Effector memory CD4-positive, alpha-beta T cell (primary cell): ENCODE measurements at places on chromosomes 3 and 15.

DNA sequence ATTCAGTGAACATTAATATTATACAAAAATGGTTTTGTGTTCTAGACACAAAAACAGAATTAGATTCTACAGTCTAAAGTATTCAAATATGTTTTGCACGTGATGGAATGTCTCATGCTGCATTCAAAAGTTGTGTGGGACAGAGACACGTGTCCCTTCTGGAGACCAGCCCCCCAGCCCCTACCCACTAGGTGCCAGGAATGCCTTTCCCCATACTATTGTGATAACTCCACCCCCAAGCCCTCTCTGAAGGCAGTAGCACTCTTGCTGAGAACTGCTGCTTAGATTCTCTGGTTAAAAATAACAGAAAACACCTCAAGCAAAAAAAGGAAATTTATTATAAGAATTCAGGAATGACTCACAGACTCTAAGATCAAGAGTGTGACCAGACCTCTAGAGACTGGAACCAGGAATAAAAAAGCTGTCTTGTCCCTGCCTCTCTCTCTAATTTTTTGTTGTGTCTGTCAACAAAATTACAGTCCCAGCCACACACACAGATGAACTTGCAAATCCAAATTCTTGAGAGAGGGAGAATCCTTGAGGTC is 57.7 kb downstream of the PXYLP1 start:
- no peak for DNase-seq

- DNase-seq = no peak
Measured at GRCh38 chr15:68729789-68730411, 90.8 kb downstream of the ANP32A start.

DNA sequence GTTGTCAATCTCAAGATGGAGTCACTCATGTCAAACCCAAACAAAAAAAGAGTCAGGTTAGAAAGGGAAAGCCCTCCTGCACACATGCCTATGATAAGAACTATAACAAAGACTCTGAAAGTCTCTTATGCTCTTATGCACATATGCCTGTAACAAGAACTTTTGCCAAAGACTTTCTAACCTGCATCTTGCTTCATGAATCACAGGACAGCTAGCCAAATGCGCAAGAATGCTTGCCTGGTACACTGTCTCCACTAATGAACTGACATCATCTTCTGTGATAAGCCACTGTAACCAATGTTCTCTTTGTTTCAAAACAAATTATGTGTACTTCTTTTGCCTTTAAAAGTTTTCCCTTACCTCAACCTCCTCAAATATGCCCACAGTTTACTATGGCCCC is 18.2 kb upstream of the EHHADH start:
- no peak for DNase-seq

GRCh38 chr3:22862111-22862510 is 341.0 kb upstream of the UBE2E2 start:
- DNase-seq = no peak

DNA sequence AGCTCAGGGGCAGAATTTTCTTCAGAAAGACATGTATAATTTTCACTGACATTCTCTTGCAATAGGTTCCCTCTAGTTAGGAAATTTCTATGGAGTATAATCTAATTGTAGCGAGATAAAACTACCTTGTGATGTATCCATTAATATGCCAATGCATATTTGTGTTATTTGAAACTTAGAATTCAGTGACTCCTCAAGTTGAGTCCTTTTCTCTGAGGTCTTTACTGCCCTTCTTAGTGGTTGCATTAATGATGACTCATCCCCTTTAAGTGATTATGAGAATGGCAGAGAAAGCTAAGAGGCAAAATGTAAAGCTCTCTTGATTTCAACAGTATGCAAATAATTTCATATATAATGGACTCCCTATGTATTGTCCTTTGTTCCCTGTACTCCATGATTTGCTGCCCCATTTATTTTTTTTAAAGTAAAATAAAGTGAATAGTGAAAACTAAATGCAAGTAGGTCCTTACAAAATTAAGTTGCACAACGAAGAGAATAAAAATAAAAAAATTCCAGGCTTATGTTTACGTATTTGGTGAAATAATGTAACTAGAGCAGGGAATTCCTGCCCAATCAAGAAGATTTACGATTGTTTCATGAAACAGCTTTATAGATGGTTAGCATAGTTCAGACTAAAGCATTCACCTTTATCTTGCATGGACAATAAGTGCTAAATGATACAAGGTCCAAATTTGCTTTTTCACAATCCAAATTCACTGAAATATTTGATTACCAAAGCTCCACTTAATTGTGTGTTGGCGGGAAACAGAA is 78.1 kb downstream of the ZPLD1 start:
- DNase-seq = no peak

DNA sequence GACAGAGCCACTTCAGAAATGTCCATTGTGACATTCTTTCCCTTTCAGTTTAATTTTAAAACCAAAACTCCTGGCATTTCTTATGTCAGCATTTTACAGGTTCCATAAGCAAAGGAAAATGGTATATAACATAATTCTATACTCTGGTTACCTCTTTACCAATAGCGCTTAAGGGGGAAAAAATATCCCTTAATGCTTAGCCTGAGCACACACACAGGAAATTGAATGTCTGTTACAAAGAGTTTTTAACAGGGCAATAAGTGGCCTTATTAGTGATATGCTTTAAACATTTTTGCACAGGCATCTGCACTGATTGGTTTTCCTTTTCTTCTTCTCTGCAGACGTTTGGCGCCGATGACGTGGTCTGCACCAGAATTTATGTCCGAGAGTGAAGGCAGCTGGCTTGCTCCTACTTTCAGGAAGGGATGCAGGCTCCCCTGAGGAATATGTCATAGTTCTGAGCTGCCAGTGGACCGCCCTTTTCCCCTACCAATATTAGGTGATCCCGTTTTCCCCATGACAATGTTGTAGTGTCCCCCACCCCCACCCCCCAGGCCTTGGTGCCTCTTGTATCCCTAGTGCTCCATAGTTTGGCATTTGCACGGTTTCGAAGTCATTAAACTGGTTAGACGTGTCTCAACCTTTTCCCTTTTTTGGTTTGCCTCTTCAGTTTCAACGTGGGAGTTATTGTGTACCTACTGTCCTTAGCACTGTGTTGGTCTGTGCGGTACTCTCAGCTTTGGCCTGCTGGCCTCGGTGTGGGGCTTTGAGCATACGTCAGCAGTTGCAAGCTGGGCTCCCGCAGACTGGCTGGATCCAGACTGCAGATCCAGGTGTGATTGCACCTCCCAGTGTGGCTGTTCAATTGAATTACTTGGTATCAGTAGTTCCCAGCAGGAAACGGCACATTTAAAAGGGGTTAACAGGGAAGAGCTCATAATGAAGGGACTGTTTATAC is 7.7 kb downstream of the CRABP1 start:
- DNase-seq = no peak

- DNase-seq = no peak
Measured at GRCh38 chr3:140433431-140433830, 244.4 kb upstream of the TRIM42 start.

- no peak for DNase-seq
Measured at GRCh38 chr15:50117431-50118027, 1.5 kb downstream of the ATP8B4 start.

GRCh38 chr3:38173834-38174418 is 8.6 kb downstream of the OXSR1 start:
- DNase-seq = no peak

GRCh38 chr3:177934001-177934891 is 602.0 kb upstream of the KCNMB2 start:
- DNase-seq = no peak

DNA sequence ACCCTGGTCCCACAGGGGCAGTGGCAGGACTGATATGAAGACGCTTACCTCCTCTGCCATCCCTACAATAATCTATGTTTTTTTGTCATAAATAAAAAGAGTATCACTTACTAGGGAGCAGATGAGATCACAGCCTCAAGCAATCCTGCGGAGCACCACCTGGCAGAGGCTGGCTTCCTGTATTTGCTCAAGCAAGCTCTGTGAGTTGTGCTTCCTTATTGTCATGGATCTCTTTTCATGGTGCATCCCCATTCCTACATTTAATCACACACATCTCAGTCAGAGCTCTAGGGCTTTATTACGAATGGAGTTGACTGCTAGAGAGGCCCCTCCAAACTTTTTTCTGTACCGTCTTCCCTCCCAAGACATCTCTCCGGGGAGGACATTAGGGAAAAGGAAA is 186.0 kb downstream of the UBE2E2 start:
- no peak for DNase-seq

- DNase-seq = no peak
Measured at GRCh38 chr15:34027606-34028005, 11.4 kb downstream of the AVEN start.

GRCh38 chr3:31862666-31863279 is 118.3 kb downstream of the OSBPL10 start:
- DNase-seq = no peak

DNA sequence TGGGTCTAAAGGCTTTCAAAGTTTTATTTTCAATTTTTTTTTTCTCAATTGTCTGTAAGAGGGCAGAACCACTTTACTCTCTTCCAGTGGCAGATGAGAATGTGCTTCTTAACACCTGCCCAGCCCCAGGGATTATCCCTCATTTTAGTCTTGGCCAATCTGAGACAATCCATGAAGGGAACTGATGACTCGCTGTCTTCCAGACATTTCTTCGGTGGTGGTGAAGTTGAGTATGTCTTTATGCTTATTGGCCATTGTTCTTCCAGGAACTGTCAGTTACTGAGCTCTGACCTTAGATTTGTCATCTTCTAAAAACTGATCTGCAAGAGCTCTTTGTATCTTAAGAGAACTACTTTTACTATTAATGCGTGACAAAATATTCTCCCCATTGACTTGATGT is 139.5 kb downstream of the TJP1 start:
- DNase-seq = no peak

- no peak for DNase-seq
Measured at GRCh38 chr3:56870436-56870835, 68.7 kb upstream of the ARHGEF3 start.

- DNase-seq = no peak
Measured at GRCh38 chr3:13081603-13082360, 8.6 kb upstream of the IQSEC1 start.

DNA sequence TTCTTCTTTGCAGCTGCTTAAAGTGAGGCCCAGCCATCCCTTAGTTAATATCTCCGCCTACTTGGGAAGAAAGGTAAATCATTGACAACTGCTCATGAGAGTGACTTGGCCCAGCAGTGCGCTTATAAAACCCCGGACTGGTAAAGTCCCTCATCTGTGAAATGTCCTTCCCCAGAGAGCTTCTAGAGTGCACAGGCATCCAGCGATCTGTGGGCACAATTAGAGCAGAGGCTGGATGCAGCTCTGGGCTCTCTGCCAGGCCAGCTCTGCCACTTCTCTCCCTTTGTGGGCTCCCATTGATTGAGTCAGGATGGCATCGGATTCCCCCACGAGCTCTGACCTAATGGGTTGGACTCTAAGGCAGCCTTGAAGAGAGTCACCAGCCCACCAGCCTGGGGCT is 219.0 kb upstream of the LINGO1 start:
- DNase-seq = no peak

GRCh38 chr3:170109579-170110293 is 71.8 kb downstream of the PHC3 start:
- no peak for DNase-seq

GRCh38 chr3:9019259-9019961 is 56.1 kb upstream of the RAD18 start:
- no peak for DNase-seq

DNA sequence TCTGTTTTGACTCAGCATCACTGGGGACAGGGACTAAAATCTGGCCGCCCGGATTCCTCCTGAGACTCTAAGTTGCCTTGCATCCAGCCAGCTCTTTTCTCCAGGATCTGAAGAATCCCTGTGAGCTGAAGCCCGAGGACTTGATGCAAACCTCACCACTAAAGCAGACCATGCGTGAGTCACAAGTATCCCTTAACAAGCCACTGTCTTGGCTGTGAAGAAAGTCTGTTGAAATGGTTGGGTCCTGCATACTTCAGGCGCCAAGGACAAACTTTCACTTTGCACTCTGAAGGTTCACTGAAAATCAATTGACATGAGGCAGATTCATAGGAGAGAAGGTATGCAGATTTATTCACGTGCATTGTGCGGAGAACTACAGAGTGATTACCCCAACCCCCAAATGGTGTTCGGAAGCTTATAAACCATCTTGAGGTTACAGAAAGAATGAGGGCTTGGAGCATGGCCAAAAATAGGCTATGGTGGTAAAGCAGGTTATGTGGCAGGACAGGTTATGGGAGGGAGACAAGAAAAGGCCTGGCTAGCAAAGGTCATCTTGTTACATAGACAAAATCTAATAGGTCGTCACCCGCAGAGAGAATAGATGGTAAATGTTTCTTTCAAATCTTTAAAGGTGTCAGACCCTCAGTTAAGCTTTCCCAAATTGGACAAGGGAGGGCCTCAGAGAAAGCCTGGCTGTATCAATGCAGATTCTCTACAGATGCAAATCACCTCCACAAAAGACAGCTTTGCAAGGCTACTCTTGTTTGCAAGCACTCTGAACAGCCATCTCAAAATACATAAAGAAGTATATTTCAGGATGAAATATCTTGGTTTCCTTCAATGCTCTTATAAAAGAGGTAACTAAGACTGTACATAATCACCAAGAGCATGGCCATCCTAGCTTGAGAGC is 126.3 kb upstream of the PLAAT1 start:
- no peak for DNase-seq

- no peak for DNase-seq
Measured at GRCh38 chr3:39166932-39167532, 13.6 kb upstream of the CSRNP1 start.

DNA sequence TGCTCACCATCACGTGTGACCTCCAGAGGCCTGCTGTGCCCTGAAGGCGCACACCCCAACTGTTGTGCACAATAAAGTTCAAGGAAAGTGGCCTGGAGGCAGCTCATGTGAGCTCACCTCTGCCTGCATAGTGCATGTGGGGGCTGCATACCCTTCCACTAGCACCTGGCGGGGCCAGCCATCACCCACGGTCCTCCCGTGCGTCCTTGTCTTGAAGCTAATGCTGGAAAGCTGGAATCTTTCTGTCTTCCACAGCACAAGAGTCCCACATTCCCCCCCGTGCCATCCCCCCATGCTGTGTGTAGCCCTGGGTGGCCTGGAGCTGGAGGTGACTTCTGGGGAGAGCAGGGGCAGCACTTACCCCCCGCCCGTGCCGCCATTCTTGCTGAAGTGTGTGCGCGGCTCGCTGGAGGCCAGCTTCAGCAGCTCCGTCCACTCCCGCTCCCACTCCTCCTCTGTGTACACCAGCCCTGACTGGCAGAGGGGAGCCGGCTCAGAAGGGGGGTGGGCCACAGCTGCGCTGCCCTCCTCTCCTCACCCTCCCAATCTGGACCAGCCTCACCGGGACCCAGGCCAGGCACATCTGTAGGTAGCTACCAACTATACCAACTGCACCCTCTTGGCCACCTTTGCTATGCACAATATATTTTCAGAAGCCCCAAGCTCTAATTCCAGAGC is 199.5 kb downstream of the KLF13 start:
- no peak for DNase-seq

DNA sequence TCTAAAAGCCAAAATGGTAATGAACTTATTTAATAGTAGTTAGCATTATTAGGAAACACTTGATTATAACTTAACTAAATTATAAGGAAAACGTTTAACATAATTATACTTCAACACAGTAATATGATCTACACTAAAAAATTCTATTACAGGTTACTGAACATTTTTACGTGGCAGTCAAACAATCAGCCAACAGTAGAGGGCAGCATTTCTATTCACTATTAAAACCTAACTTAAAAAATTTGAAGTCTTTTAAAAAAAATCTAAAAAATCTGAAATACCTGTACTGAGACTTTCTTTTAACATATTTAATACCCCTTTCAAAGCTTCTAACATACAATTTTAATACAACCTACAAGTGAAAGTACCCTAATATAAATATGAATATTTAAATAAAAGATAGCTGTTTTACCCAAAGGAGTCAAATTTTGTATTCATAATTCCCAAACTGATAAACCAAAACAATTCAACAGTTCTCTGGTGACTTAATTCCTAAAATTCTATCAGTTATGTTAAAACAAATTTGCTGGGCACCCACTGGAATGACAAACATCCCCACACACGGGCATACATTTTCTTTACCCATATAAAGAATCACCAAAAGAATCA is 41.5 kb downstream of the DLG1 start:
- peak; percentile 3 for DNase-seq
